ENCODE measurements at places on chromosomes 3 and 15.
A peak's percentile ranks its signal among the peaks of the same experiment; 100 is the strongest.

- no peak for DNase-seq
Observed at GRCh38 chr15:39587096-39587721, 6.3 kb downstream of the THBS1 start.

- DNase-seq: no peak
Observed at GRCh38 chr3:63167113-63167512, 111.0 kb upstream of the SYNPR start.

DNA sequence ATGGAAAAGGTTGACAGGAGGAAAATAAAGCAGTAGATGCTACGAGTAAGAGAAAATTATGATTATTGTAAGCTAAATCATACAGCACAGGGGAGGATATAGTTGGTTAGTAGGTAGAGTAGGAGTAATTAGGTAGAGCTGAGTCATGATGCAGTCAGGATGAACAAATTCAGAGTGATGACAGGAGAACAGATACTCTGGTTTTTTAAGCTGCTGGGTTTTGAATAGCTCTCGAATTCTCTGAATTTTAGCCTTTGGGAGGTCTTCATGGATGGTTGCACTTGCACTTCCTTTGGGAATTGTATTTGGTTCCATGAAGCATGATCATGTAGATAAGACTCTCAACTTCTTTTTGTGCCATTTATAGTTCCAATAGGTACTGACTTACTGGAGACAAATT, 96.2 kb downstream of the ECT2 start:
- peak; percentile 70 for DNase-seq

GRCh38 chr3:113505867-113506266, 9.1 kb downstream of the SPICE1 start:
- DNase-seq: no peak

GRCh38 chr3:61690016-61690415, 128.6 kb downstream of the PTPRG start:
- no peak for DNase-seq

DNA sequence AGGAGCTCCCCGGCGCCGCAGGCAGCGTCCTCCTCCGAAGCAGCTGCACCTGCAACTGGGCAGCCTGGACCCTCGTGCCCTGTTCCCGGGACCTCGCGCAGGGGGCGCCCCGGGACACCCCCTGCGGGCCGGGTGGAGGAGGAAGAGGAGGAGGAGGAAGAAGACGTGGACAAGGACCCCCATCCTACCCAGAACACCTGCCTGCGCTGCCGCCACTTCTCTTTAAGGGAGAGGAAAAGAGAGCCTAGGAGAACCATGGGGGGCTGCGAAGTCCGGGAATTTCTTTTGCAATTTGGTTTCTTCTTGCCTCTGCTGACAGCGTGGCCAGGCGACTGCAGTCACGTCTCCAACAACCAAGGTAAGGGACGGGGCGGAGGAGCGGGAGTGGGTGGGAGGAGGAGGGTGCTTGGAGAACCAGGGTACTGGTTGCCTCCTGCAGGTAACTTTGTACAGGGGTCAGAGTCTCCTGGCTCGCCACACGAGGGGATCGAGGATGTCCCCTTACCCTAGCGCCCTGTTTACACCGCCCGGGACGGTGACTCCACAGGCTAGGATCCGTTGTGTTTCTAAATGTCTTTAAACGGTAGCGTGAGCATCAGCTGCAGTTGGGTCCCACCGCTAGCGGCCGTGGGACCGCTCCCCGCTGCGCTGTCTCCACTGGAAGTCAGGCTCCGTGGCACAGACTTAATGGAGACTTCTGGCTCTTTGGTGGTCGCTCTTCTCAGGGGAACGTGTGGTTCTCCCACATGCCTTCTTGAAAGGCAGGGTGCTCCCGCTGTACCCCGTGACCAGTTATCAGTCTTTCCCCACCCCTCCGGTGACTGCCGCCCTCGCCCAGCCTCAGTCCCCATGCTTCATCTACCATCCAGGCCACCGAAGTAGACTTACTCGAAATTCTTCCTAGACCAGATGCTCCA, 515 bp downstream of the EPHA6 start:
- no peak for DNase-seq

- DNase-seq: peak; percentile 21
Observed at GRCh38 chr15:87704276-87704675, 552.3 kb downstream of the NTRK3 start.

GRCh38 chr3:106850437-106850836, 526.8 kb upstream of the CCDC54 start:
- DNase-seq: no peak

- peak; percentile 49 for DNase-seq
Observed at GRCh38 chr15:45664451-45664850, 29.6 kb downstream of the SQOR start.

GRCh38 chr15:32132859-32133258, 102.5 kb downstream of the CHRNA7 start:
- DNase-seq: no peak

GRCh38 chr15:29921130-29921601, 98.9 kb upstream of the TJP1 start:
- peak; percentile 48 for DNase-seq

DNA sequence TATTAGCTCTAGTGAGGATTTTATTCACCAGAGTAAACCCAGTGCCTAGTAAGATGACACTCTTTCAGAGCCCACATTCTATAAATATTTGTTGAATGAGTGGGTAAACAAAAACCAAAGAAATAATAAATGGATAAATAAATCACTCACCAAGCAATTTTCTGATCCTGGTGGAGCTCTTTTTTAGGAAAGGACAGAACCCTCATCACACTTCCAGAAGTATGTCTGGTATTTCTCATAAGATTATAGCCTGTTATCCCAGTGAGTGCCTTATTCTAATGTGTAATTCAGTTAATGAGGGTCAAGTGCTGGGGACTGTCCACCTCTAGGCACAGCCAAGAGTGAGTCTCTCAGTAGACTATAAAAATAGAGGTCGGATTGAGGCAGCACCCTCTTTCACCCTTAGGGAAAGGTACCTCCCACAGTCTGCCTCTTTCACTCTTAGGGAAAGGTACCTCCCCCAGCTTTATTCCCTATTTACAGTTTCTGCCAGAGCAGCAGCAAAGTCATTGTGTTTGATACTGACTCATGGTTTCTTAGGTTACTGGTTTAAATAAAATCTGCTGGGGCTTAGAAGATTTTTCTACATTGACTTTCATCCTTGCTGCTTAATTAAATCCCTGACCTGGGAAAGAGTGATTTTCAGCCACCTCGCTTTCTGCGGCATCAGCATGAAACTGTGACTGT, 145.0 kb downstream of the STAC start:
- no peak for DNase-seq

DNA sequence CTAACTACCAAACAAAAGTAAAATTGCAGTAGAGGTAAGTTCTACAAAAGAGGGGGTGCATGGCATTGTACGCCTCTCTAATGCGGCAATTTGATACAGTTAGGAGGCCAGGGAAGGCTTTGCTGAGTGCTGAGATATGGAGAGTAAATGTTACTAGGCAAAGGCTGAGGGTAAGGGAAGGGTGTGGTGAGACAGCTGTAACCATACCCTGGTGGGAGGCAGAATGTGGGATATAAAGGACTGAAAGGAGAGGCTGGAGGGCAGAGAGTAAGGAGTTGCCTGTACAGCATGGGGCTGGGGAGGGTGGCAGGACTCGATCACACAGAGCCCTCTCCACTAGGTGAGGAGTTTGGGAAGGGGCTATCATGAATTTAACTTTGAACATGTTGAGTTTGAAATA, 106.3 kb downstream of the PDCD6IP start:
- no peak for DNase-seq

GRCh38 chr15:49115062-49115461, 40.3 kb downstream of the COPS2 start:
- peak; percentile 35 for DNase-seq

DNA sequence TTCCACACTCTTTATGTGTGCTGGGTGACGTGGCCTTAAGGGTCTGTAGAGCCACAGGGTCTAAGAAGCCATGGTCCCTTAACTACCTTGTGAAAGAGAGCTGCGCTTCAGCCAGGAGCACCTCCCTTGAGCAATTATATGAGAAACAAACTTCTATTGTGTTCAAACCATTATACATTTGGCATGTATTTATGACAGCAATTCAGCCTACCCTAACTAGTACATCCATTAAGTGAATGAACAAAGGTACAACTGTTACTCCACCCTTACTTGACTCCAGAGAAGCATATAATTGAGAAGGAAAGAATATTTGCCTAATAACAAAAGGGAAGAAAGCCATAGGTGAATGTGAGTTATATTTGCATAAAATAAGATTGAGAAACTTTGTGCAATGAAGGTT, 69.8 kb upstream of the BOC start:
- DNase-seq: no peak

DNA sequence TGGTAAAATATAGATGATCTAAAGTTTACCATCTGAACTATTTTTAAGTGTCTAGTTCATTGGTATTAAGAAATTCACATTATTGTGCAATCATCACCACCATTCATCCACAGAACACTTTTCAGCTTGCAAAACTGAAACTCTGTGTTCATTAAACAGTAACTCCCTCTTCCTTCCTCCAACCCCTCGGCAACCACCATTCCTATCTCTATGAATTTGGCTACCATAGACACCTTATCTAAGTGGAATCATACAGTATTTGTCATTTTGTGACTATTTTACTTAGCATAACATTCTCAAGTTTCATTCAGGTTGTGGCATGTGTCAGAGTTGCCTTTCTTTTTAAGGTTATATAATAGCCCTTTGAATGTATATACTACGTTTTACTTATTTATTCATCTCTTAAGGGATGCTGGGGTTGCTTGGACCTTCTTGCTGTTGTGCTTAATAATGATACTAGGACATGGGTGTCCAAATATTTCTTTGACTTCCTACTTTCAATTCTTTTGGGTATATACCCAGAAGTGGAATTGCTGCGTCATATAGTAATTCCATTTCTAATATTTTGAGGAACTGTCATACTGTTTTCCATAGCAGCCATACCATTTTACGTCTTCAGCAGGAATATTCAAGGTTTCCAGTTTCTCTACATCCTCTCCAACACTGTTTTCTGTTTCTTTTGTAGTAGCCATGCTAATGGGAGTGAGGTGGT, 20.9 kb downstream of the KAT2B start:
- peak; percentile 86 for DNase-seq

DNA sequence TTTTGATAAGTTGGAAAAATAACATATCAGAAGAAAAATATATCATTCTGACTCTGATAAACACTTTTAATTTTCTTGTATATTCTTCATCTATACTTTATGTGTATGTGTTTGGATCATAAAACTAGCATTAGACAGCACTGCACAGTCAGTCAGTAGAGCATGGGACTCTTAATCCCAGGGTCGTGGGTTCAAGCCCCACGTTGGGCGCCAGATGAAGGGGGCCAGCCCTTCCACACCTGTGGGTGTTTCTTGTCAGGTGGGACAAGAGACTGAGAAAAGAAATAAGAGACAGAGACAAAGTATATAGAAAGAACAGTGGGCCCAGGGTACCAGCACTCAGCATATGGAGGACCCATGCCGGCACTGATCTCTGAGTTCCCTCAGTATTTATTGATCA, 546.0 kb upstream of the NR2F2 start:
- DNase-seq: no peak

DNA sequence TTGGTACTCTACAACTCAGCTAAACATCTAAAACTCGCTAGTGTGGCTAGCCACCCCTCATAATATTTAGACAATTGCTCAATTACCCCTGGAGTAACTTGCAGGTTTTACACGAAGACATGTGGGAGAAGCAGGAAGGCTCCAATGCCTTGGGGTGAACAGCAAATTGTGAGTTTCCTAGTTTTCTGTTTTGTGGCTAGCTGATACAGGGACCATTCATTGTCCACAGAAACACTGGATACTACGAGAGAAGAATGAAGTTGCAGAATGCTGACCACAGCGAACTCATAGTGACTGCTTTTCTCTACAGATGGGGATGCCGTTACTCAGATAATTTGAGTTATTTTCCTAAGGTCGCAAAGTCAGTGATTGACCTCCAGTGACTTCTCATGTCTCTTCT, 212.9 kb downstream of the P3H2 start:
- DNase-seq: no peak

DNA sequence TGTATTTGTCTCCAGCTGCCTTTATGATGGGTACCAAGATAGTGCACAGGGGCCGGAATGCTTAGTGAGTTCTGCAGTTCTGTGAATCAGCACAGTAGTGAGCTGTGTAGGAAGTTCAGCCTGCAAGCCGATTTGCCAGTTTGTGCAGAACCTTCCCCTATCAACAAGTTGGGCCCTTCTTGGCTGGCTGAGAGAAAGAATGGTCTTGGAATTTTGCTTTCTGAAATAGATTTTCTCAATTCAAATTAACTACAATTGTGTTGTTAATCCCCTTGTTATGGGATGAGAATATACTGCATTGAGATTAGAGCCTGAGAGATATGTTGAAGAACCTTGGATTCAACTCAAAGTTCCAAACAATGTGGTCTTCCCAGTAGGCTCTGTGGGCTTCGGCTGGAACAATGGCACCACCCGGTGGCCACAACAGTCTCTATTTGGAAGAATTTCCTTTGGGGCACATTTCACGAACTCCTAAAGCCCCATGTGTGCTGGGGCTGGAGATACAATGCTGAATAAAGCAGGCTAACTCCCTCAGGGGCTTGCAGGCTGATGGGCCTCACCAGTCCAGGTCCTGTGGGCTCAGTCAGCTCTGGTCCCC, 59.1 kb downstream of the TRIM42 start:
- DNase-seq: no peak

- no peak for DNase-seq
Observed at GRCh38 chr15:70772402-70772801, 9.0 kb upstream of the UACA start.

DNA sequence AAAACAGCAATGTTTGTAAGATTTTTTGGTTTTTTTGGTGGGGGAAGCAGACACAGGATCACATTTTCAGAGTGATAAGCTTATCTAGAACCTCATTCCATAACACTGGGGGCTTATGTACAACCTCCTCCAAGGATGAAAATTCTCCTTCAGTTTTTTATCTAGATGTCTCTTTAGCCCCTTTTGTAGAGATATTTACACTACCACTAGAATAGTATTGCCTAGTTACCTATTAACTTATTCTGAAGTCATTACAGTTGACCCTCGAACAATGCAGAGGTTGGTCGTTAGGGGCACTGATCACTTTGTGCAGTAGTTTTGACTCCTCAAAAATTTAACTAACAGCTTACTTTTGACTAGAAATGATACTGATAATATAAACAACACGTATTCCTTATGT, 32.8 kb downstream of the IFT57 start:
- DNase-seq: no peak

DNA sequence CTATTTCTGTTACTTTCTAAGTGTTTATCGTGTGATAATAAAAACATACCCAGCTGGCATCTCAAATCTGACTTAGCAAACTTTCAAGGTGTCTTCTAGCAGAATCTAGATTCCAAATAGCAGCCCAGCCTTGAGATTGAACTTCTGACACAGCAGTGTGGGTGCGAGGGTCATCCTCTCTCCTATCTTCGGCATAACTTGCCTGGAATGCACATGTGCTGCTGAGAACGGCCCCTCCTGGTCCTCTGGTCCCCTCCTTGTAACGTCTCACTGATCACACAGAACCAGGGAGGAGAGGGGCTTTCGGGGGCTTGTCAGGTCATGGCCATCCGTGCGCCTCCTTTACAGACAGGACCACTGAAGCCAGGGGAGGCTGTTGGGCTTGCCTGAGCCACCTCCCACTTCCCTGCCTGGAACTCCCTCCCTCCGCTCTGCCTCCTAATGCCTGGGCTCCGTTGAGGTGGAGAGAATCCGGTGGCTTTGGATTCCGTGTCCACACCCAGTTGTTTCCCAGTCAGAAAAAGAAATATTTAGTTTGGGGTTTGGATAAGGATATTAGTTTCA, 344.4 kb upstream of the C2CD4B start:
- DNase-seq: no peak

Measured in amniotic epithelial cell (primary cell).